ENCODE measurements at places on chromosomes 1 and 21. TPM values are rescaled to one million over a fixed set of nuclear protein-coding genes. Genes with fewer than 3 reads are reported as not detected.

Gene OR2T35
- total RNA-seq = not detected

GRCh38 chr1:19743793-19744192 is 55.9 kb downstream of the TMCO4 start:
- H3K36me3 ChIP-seq = no peaks in the 10 kb centered on the region
- no peak for DNase-seq
- no peaks in the 10 kb centered on the region for H3K4me1 ChIP-seq
- H3K4me3 ChIP-seq = no peak overlapping the region
- H3K27me3 ChIP-seq = no peaks in the 10 kb centered on the region
- no peak overlapping the region for H3K27ac ChIP-seq

DNA sequence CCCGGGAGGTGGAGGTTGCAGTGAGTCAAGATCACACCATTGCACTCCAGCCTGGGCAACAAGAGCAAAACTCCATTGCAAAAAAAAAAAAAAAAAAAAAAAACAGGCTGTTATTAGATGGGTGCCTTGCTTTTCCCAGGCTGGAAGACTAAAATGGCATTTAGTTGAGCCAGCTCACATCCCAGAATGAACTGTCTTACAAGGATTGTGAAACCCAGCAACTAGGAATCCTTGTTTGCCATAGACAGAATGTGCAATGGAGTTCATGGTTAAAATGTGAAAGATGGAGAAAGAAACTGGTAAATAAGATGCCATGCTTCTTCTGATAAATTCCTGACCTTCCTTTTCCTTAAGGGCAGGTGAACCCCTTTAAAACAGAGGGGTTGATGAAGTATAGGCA is 215.8 kb upstream of the GREM2 start:
- no peaks in the 10 kb centered on the region for H3K27me3 ChIP-seq
- H3K36me3 ChIP-seq = no peaks in the 10 kb centered on the region
- no peak overlapping the region for H3K4me3 ChIP-seq
- DNase-seq = no peak
- H3K27ac ChIP-seq = no peak overlapping the region
- no peaks in the 10 kb centered on the region for H3K4me1 ChIP-seq

Gene ZNF697
- total RNA-seq = 4.2 TPM

DNA sequence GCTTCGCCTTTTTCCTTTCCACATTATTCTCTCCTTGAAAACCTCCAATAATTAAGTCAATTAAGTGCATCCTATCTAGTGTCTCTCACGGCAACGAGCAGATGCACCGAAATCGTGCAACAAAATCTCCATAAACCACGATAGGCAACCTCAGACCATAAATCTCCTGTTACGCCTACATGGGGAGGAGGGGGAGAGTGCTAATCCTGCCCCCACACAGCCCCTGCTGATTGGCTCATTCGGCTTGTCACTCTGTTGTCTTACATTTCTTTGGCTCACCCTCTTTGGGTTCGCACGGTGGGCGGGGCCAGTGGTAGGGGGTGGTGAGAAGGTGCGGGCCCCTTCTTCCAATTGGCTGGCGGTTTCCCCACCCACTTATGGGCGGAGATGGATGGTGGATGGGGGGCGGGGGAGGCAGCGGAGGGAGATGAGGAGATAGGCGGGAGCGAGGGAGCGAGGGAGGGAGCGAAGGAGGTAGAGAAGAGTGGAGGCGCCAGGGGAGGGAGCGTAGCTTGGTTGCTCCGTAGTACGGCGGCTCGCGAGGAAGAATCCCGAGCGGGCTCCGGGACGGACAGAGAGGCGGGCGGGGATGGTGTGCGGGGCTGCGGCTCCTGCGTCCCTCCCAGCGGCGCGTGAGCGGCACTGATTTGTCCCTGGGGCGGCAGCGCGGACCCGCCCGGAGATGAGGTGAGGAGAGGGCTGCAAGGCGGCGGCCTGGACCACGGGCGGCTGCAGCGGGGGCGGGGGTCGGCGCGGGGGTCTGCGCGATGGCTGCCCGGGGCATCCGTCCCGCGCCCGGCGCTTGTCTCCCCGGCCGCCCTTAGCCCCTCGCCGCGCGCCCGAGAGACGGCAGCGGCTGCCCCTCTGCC is at the start of gene ITSN1:
TSS of gene ITSN1 (plus strand) at position 475 of the 869 bp plus-strand sequence. CDS start 76,328 bp downstream, outside the sequence.
- DNase-seq = peak; percentile 100
- peak within 1 kb of the TSS; percentile 94 for H3K4me3 ChIP-seq
- peak within 1 kb of the TSS; percentile 96 for H3K27ac ChIP-seq
- peaks cover 3% of the 10 kb centered on the region for H3K4me1 ChIP-seq

DNA sequence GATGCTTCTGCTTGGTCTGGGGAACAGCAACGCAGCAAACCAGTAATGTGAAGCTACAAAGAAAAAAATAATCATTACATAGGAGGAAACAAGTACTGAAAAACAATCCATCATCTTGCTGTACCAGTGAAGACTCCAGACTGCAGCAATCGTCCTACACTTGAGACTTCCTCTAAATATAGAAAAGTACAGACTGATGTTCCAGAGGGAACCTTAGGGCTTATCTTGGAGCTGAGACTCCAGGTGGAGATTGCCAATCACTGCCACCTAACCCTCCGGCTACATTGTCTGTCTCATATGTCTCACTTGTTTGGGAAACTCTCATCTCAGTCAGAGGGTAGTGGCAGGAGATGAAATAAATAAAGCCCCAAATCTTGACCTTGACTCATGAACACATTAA is 9.4 kb upstream of the UHMK1 start:
- no peak for DNase-seq
- H3K4me1 ChIP-seq = no peaks in the 10 kb centered on the region
- no peaks in the 10 kb centered on the region for H3K27me3 ChIP-seq
- no peaks in the 10 kb centered on the region for H3K36me3 ChIP-seq
- no peak overlapping the region for H3K4me3 ChIP-seq
- H3K27ac ChIP-seq = no peak overlapping the region

DNA sequence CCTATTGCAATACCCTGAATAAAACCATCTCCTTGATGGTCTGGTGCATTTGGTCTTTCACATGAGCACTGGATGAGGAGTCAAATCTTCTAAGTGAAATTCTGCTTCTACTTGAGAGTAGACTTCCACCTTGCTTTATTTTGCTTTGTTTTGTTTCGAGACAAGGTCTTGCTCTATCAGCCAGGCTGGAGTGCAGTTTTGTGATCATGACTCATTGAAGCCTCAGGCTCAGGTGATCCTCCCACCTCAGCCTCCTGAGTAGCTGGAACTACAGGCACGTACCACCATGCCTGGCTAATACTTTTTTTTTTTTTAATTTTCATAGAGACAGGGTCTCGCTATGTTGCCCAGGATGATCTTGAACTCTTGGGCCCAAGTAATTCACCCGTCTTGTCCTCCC is 65.8 kb upstream of the F3 start:
- H3K4me3 ChIP-seq = no peak overlapping the region
- H3K36me3 ChIP-seq = no peaks in the 10 kb centered on the region
- H3K4me1 ChIP-seq = no peaks in the 10 kb centered on the region
- H3K27ac ChIP-seq = no peak overlapping the region
- no peak for DNase-seq
- H3K27me3 ChIP-seq = no peaks in the 10 kb centered on the region

Gene HOOK1
- 12.5 TPM for total RNA-seq

DNA sequence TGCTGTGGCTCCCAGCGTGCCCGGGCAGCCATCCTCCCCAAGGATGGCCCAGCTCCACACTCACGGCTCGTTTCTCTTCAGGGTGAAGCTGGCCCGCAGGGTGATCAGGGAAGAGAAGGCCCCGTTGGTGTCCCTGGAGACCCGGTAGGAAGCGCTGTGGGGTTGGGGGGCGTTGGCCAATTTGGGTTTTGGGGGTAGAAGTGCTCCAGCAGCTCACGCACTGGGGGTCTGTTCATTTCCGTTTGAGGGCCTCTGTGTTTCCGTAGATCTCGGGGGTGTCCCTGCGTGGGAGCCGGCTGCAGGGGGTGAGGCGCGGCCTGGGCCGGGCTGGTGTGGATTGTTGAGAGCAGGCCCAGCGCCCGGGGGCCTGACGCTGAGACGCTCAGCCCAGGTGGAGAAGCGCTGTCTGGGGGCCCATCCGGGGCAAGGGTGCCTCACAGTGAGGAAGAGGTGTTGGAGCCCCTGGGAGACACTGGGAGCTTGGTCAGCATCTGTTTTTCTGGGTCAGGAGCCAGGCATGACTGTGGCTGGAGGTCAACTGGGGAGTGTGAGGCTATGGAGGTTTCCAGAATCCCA is 12.6 kb downstream of the COL6A1 start:
- no peaks in the 10 kb centered on the region for H3K4me1 ChIP-seq
- no peaks in the 10 kb centered on the region for H3K36me3 ChIP-seq
- peak; percentile 42 for DNase-seq
- H3K27me3 ChIP-seq = no peaks in the 10 kb centered on the region
- peak overlapping the region; percentile 88 for H3K27ac ChIP-seq

Gene TNFRSF8
- total RNA-seq = 2.3 TPM

Gene APCS
- not detected for total RNA-seq

Gene SPRR2A
- total RNA-seq = not detected

DNA sequence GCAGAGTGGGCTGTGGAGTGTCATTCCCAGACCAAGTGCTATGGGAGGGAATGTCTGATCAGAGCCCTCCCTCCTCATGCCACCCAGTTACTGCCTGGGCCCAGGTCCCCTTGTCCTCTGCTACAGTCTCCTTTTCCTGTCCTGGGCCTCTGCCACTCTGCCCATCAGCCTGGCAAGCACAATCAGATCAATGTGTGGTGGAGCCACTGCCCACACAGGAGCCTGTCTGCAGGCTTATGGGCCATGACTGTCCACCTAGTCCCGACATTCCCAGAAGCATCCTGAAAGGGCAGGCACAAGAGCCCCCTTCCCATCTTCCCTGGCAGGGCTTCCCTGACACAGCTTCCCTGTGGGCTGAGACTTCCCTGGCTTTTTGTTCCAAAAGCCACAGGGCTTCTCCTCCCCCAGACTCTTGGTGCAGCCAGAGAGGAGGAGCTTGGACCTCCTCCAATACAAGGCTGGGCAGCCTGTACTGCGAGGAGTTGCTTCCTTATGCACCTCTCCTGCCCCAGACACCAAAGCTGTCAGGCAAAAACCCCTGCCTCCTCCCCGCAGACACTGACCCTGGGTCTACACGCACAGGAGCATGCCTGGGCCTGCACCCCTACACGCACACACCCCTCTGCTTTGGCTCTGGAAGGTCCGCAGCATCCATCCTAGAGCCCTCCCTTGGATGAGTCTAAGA is 29.2 kb upstream of the CNTN2 start:
- H3K4me1 ChIP-seq = peaks cover 9% of the 10 kb centered on the region
- peak; percentile 45 for DNase-seq
- no peak overlapping the region for H3K4me3 ChIP-seq
- H3K36me3 ChIP-seq = no peaks in the 10 kb centered on the region
- no peaks in the 10 kb centered on the region for H3K27me3 ChIP-seq

- no peaks in the 10 kb centered on the region for H3K4me1 ChIP-seq
- no peaks in the 10 kb centered on the region for H3K27me3 ChIP-seq
- H3K36me3 ChIP-seq = no peaks in the 10 kb centered on the region
- H3K4me3 ChIP-seq = no peak overlapping the region
- no peak for DNase-seq
Measured at GRCh38 chr1:188363943-188364342, 1535.2 kb downstream of the PLA2G4A start.

DNA sequence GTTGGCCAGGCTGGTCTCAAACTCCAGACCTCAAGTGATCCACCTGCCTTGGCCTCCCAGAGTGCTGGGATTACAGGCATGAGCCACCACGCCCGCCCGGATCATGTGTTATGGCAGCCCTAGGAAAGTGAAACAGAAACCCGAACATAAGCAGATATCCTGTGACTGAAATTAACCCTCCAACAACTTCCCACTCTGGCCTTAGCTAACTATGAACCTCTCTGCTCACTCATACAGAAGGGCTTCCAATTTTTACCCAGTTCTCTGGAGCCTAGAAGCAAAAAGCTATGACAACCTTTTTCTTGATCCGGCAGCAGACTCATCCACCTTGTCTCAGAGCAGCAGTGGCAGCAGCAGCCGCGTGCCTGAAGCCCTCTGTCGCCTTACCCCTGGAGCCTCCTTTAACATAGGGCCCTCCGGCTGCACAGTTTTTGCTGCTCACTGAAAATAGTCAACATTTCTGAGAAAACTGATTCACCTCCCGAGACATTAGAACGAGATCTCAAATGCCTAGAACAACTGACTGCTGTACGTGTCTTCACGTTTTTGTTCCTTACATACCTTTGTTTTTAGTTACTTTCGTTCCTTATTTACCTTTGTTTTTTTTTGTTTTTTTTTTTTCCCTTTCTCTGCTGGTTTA is 9.3 kb downstream of the CBR1 start:
- no peak overlapping the region for H3K27ac ChIP-seq
- no peaks in the 10 kb centered on the region for H3K4me1 ChIP-seq
- no peaks in the 10 kb centered on the region for H3K36me3 ChIP-seq
- no peaks in the 10 kb centered on the region for H3K27me3 ChIP-seq

Gene SIK1
- total RNA-seq = 0.80 TPM

GRCh38 chr1:225834417-225835329 is 24.7 kb downstream of the EPHX1 start:
- H3K4me1 ChIP-seq = no peaks in the 10 kb centered on the region
- H3K27ac ChIP-seq = peak overlapping the region; percentile 42
- no peak overlapping the region for H3K4me3 ChIP-seq
- H3K36me3 ChIP-seq = no peaks in the 10 kb centered on the region

Gene OR2T11
- total RNA-seq = not detected

- H3K4me3 ChIP-seq = no peak overlapping the region
- no peak overlapping the region for H3K27ac ChIP-seq
- H3K27me3 ChIP-seq = peaks cover 63% of the 10 kb centered on the region
- DNase-seq = no peak
- no peaks in the 10 kb centered on the region for H3K36me3 ChIP-seq
Measured at GRCh38 chr1:3040004-3040403, 18.7 kb downstream of the ACTRT2 start.

DNA sequence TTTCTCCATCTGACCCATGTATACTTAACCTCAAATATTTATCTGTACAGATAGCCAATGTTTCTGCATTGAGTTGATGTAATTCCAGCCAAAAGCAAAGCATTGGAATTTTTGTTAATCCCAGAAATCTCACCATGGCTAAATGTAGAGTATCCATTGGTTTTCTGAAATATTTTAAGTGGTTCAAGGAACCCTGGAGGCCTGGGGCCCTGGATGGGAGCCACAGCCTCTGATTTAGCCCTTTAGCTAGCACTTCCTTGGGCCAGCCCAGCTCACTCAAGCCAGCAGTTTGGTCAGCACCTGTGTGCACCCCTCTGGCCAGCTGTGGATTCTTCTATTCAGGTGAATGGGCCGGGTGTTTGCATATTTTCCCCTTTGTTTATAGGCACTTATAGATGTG is 18.8 kb upstream of the EPS8L3 start:
- H3K36me3 ChIP-seq = no peaks in the 10 kb centered on the region
- peak overlapping the region; percentile 70 for H3K27ac ChIP-seq
- no peak overlapping the region for H3K4me3 ChIP-seq
- DNase-seq = no peak
- H3K27me3 ChIP-seq = no peaks in the 10 kb centered on the region
